ENCODE measurements at places on chromosomes 6 and 20. TPM values are rescaled to one million over a fixed set of nuclear protein-coding genes. Genes with fewer than 3 reads are reported as not detected.

DNA sequence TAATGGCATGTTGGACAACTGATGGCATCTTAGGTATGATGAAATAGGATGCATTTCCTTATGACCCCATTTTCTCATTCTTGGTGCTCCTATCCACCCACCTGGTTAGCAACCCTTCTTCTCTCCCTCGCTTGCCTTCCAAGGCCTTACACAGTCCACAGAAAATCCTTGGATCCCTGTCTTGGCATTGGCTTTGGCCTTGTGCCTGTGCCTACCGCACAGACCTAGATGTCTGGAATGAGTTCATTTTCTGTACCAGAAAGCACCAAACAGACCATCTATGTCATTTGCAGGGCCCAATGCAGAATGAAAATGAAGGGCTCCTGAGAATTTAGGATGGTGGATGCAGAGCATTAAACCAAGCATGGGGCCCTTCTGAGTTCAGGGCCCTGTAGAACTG, 99.0 kb upstream of the LAMP5 start:
- DNase-seq, result no peak

GRCh38 chr20:45827712-45828111, 600 bp upstream of the TNNC2 start:
- no peak for DNase-seq

DNA sequence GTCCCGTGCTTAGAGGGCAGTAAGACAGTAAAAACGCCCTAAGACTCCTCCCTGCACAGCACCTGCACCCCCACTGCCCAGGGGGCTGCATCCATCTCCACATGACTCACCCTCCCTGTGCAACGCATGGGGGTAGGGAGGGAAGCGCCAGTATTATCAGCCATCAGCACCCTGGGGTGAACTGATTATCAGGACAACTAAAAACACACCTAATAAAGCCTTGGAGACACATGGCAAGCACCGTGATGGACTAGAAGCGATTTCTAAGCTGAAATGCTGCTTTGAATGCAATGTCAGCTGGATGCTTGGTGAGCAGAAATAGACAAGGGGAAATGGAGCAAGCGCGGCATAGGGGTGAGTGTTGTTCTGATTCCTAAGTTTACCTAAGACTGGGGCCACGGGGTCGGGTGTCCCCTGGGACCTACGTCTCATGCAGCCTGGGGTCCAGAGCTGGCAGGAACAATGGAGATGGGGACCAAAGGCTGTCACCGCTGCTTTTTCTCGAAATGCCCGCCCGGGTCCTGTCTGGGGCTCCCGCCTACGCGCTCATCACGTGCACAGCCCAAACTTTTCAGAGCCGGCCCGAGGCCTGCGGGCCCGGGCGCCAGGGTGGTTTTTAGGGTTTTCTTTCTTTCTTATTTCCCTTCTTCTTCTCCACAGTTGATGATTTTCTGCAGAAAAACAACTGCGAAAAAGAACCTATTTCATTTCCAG, 702 bp upstream of the TNFAIP3 start:
- DNase-seq, result peak; percentile 9

DNA sequence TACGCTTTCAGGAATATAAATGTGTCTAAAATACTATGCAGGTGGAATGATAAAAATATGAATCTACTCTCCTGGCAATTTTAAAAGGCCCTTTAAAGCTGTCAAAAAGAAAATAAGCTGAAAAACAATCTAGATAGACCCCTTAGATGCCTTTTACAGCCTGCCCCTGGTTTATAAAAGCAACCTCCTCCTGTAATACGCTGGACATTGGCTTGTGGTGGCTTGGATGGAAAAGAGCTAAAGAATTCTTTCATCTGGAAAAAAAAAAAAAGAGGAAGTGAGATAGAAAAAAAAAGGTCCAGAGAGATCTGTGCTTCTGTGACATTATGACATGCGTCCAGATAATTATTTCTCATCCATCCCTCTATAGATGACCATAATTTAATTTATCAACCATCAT, 115.9 kb upstream of the NRSN1 start:
- no peak for DNase-seq

- no peak for DNase-seq
These were observed 44.7 kb upstream of the GRM4 start for GRCh38 chr6:34190504-34191122.

GRCh38 chr20:8066662-8067061, 47.1 kb upstream of the TMX4 start:
- DNase-seq, result no peak

DNA sequence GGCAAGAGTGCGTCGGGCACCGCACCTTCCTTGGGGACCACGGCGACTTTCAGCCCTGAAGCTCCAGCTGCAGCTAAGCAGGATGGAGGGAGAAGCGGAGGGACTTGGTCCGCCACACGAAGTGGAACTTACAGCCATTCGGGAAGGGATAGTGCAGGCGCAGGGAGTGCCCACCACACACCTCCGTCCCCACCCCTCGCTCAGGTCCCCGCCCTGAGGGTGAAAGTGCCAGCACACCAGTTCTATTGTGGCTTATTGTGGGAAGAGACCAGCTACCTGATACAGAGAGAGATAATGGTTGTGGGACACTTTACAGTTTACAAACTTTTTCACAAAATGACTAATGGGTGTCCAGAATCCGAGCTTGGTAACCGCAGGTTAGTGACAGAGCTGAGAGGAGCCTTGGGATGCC, 76.1 kb downstream of the IRF4 start:
- no peak for DNase-seq

DNA sequence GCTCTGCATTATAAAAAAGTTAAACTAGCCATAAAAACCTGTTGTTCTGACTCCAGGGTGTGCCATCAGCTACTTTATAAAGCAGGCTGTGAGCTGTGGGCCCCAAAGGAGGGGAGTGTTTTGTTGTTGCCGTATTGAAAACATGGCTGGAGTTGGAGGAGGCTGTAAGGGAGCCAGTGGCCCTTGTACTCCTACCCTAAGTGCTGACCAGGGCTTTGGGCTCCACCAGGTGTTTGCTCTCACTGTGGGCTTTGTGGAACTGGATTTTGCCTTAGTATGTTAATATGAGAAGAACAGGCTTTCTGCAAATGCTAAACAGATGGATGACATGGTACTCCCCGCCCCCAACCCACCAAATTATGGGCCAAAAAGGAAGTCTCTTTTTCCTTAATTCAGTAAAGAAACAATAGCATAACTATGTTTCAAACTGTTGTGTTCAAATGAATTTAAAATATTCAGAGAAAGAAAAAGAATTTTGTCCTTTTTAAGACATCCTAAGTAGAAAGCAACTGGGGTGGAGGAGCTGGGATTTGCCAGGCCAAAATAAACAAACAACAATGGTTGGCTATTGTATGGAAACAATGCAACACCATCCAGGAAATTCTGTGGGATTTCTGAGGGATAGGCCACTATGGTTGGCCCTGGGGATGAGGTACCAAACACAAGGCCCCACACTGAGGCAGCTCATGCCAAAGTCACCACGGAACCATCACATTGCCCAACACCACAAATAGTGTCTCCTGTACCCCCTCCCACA, 63.3 kb downstream of the PLCG1 start:
- no peak for DNase-seq

DNA sequence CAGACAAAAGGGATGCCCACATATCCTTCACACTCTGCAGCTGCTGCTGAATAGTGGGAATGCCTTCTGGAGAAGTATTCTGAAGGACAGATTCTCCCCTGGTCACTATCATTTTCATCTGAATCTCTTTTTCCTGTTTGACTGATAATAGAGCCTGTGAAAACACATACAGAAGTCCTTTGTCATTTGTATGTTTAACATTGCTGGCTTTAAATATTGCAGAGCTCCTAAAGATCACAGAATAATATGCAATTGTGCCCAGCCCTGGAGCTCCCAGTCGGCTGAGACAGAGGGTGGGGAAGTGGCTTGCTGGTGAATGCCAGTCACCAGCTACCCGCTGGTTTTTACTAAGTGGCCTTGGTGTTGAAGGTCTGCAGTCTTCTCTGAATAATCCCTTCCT, 272.3 kb downstream of the SYNE1 start:
- no peak for DNase-seq

DNA sequence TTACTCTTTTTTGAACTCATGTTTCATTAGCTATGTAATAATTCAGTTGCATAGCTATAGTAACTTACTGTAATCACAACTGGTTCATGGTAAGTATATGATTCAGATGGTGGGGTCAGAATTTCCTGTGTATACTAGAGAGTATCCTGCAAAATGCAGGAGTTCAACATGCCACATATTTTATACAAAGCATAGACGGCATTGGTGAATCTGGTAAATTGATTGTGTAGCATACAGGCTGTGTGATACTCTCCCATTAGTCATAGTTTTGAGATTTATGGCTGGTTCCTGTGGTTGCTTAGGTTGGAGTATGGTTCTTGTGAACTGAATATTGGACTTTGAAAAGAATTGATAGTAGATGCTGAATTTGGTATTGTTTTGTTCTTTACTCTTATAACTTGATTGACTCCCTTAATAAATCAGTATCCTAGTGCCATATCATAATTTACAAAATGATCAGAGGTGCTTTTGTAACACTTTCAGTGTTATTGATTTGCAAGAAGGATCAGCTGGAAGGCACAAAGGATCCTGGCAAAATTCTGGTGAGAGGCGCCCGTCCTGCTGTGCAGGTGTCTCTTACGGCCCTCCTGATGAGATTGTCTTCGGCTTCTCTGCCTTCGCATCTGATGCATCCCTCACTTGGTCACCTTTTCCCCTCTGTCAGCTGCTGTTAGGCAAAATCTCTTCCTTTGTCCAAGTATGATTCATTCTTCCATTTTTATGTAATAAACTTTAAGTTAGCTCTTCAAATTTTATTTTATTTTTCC, 22.6 kb downstream of the SNX9 start:
- no peak for DNase-seq

- DNase-seq, result no peak
These were observed 24.3 kb upstream of the XRN2 start for GRCh38 chr20:21278829-21279228.

DNA sequence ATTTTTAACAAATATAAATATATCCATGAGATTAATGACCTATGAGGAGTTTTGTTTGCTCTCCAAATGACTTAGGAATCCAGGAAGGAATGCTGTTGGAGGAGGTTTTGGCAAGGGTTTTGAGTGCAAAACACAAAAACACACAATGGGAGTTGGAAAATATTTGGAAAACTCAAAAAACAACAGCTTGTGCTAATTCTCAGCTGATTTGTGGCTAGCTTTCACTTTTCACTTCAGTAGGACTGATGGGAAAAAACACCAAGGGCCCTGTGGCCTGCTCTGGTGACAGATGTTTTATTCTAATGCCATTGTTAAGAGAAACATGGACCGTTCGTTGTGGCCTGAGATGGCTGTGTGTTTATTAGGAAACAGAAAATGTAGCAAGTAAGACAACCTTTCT, 113.9 kb downstream of the ALDH8A1 start:
- no peak for DNase-seq

DNA sequence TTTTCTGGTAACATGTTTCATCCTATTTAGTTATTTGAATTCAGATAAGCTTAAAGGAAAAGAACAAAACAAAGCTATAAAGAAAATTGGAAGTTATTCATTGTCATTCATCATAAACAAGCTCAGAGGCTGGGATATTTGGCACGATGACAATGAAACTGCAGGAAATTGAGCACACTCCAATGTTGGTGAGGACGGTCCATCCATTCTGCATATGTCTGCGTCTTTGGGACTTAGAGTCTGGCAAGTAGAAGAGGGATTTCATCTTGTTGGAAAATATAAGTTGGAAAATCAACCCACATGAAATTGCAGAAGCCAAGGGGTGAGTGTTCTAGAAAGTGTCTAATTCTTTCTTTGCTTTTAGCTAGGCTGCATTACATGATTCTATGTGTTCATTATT, 78.4 kb downstream of the HDGFL1 start:
- DNase-seq, result no peak

DNA sequence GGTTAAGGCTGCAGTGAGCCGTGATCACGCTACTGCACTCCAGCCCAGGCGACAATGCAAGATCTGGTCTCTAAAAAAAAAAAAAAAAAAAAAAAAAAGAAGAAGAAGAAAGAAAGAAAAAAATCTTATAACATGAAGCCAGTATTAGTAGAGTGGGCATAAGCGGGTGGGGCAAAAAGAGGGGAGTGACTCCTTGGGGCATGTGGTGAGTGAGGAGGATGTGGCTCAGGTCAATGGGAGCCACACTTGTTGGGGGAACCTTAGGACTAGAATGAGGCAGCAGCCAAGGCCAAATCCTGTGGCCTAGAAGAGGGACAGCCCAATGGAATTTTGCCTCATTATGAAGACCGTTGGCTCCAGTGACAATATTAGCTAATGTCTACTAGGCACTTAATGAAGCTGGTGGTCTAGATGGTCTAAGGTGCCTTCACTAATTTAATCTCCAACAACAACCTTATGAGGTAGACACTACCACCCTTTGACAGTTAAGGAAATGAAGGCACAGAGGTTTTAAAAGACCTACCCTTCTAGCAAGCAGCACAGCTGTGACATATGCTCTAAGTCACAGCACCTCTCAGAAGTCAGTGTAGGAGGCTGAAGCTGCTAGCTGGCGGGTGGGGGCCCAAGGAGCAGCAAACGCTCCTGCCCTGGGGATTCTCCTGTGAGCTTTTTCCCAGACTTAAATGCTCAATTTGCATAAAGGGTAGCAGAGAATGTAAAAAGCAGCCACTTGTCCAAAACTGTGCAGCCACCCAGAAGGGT, 23.6 kb upstream of the ARMC12 start:
- no peak for DNase-seq

DNA sequence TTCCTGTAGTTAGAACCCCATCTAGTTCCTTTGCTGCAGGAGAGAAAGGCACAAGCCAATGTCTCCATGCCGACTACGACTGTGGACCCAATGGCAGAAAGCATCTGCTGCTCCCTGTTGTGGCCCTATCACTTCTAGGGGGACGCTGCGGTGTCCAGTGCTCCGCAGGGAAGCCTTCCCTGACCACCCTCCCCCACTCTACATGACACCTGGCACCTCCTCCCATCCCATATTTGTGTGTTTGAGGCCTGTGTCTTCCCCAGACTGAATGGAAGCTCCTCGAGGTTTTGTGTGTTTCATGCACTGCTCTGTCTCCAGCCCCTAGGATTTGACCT, 159.5 kb downstream of the DTNBP1 start:
- no peak for DNase-seq

DNA sequence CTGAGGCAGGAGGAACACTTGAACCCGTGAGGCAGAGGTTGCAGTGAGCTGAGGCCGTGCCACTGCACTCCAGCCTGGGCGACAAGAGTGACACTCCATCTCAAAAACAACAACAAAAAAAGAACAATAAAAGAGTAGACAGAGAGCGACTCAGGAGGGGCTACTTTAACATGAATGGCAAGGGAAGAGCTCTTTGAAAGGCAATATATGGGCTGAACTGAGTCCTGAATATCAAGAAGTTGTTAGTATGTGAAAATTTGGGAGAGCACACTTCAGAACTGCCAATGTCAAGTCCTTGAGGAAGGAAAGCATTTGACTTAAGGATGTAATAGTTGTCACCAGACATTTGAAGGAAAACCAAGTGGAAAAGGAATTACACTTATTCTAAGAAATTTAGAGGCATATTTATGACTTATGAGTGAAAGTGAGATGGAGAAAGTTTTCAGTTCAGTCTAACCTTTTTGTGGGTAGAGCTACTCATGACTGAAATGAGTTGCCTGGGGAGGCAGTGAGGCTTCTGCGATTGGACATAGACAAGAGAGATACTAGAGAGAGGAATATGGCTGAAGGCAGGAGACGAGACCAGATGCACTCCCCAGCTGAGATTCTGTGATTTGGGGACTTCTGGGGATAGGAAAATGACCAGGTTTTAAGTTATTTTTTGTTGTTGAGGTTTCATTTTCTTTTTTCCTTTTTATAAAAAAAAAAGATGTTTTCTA, 48.6 kb upstream of the SLC16A10 start:
- no peak for DNase-seq

OLIG3 gene
- total RNA-seq, result not detected

SRXN1 gene
- 87.9 TPM for total RNA-seq

TCP11 gene
- total RNA-seq, result not detected

CDYL gene
- 24.1 TPM for total RNA-seq

CSNK2B gene
- 185 TPM for total RNA-seq

MOXD1 gene
- 0.66 TPM for total RNA-seq

SOBP gene
- 26.2 TPM for total RNA-seq

TAB2 gene
- 73.5 TPM for total RNA-seq

All from gastrocnemius medialis (tissue), 4 donors.